ENCODE measurements at places on chromosomes 12 and 14. TPM values are rescaled to one million over a fixed set of nuclear protein-coding genes. Genes with fewer than 3 reads are reported as not detected.

The ADGRD1 gene
- 0.36 TPM for polyA plus RNA-seq

GRCh38 chr12:109752117-109753053 lies 38.8 kb downstream of the FAM222A start:
- DNase-seq = no peak

DNA sequence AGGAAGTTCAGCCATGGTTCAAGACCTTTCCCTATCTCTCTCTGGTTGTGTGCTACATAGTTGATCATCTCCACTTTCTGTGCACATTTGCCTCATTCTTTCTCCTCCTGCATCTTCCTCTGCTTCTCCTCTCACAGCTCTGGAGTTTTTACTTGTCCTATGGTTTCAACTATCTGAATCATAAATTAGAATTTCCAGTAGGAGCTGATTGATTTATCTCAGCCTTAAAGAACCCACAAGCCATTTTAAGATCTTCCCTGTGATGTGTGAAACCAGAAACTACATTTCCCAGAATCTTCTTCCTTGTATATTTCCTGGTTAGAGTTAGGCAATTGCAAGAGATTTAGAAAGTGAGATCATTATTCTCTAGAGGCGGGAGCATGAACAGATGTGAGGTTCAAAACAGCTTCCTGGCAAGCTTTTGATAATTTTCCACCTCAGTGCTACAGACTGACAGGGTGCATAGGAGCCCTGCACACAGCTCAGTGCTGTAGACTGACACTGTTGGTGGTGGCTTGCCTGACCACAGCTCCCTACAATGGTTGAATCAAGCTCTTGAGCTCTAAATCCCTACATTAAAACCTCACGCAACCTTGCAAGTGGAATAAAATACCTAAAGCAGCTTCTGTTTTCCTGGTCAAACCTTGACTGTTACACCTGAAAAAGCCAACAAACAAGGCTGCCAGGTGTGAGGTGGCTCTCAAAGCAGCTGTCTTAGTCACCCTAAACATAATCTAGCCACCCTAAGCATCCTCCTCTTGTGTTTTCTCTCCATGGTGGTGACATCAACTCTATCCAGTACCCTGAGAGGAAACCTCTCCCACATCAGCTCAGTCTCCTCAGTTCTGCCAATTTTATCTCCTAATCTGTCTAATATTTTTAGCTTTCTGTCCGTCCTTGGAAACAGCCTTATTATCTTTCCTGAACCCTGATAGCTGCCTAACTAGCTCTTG lies 21.5 kb upstream of the IFNG start:
- no peak for DNase-seq

- DNase-seq = no peak
These were observed 1.7 kb upstream of the APPL2 start for GRCh38 chr12:105237666-105238065.

DNA sequence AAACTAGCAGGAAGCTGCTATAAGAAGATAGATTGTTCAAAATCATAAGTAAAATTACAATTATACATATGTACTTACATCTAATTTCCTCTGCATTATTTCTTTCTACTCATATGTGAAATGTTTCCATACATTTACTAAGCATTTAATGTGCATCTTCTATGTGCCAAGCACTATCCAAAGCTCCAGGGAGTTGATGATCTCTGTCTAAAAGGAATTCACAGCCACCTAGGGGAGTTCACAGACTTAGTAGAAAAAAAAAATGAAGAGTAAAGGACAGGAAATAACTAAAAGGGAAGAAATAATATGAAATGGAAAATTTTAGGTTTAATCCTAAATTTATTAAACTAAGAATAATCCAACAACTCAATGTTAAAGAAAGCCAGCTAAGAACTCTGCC lies 91.7 kb downstream of the EFCAB11 start:
- DNase-seq = no peak

DNA sequence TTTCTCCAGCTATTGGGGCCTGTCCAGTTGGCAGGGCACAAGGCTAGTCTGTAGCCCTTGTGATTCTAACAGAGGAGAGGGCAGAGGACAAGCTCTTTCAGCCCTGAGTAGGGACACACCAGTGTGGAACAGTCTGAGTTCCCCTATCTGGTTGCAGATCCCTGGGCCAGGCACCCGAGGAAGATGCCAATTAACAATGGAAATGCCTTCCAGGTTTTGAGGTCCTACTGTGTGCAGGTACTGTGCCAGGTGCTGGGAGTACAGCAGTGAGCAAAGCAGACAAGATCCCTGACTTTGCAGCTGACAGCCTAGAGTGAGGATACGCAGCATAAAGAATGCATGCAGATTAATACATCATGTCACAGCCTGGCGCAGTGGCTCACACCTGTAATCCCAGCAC lies 17.1 kb downstream of the DTX1 start:
- no peak for DNase-seq

DNA sequence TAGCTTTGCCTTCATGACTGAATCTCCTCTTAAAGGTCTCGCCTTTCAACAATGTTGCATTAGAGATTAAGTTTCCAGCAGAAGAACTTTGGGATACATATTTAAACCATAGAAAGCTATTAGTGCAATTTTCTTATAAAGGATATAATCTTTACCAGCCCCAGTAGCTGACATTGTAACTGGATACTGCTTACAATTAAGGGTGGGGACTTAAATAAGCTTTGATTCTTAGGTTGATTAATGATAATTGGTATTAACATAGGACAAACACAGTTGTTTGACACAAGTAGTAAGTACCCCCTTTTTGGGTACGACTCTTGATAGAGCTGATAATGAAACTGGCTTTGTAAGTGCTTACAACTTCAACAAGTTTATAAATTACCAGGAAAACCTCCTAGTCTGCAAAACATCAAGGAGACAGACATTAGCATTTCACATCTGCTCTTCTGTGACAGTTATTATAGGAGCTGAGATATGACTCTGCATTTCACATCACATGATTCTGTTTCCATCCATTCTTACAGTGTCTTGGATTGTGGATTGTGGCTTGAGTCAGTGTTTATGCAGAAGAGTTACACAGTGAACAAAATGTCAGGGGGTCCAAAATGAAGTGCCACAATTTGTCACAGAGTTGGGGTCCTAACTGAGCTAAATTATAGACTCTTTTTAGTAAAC lies 249.1 kb upstream of the E2F7 start:
- DNase-seq = no peak

The CIROP gene
- polyA plus RNA-seq = not detected

GRCh38 chr14:80003138-80003537 lies 208.2 kb downstream of the DIO2 start:
- no peak for DNase-seq

DNA sequence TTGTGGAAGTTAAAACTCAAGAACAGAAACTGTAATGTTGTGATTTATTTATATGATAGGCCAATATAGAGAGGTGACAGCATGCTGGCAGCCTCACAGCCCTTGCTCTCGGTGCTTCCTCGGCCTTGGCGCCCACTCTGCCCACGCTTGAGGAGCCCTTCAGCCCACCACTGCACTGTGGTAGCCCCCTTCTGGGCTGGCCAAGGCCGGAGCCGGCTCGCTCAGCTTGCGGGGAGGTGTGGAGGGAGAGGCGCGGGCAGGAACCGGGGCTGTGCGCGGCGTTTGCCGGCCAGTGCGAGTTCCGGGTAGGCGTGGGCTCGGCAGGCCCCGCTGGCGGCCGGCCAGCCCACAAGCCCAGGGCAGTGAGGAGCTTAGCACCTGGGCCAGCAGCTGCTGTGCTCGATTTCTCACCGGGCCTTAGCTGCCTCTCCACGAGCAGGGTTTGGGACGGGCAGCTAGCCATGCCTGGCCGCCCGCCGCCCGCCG lies 65.8 kb upstream of the SLC8A3 start:
- no peak for DNase-seq

- no peak for DNase-seq
These were observed 7.6 kb downstream of the FCF1 start for GRCh38 chr14:74720526-74720925.

The PHETA1 gene
- 7.3 TPM for polyA plus RNA-seq

The MTA1 gene
- polyA plus RNA-seq = 89.8 TPM

- DNase-seq = no peak
These were observed 27.4 kb downstream of the EMP1 start for GRCh38 chr12:13223941-13224340.

GRCh38 chr14:43792980-43793379 lies 714.1 kb downstream of the FSCB start:
- DNase-seq = no peak

DNA sequence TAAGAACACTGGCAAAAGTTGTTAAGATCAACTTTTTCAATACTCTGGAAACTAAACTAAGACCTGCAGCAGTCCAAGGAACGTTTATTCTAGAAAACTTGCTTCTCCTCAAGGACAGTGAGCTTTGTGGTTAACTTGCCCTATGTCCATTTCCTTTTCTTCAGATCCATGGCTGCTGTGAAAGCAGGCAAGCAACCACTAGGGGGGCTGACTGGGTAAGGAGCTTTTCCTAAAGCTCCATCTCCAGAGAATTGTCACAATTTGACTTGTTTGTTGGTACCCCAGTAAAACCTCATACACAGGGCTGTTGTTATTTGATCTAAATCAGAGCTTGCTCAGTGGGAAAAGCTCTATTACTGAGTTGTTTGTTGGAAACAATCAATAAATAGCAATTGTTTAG lies 10.1 kb upstream of the RPL10L start:
- DNase-seq = no peak

The NEUROD4 gene
- not detected for polyA plus RNA-seq

GRCh38 chr12:54261815-54262402 lies 18.0 kb downstream of the CBX5 start:
- DNase-seq = no peak

DNA sequence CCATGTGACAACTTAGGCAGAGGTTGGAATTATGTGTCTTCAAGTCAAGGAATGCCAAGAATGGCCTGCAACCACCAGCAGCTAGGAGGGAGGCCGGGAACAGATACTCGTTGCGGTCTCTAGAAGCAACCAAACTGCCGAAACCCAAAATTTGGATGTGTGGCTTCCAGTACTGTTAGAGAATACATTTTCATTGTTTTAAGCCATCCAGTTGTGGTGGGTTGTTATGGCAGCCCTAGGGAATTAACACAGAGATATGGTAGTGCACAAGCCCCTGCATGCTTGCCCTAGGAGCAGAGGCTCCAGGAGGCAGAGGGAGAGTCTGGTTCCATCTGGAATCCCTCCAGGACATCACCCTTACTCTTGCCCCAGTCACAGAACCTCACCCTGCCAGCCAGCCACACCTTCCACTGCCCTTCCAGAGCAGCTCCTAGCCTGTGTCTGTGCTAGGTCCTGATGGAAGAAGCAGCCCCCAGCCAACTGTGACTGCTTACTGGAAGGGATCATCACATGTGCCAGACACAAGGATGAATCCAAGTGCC lies 19.5 kb downstream of the PITPNM2 start:
- DNase-seq = no peak

The MOK gene
- polyA plus RNA-seq = 25.1 TPM

GRCh38 chr12:53842686-53843085 lies 90.9 kb upstream of the CISTR start:
- no peak for DNase-seq

- peak; percentile 56 for DNase-seq
These were observed 5.5 kb upstream of the HDAC7 start for GRCh38 chr12:47825173-47825639.

The CD9 gene
- 116 TPM for polyA plus RNA-seq

DNA sequence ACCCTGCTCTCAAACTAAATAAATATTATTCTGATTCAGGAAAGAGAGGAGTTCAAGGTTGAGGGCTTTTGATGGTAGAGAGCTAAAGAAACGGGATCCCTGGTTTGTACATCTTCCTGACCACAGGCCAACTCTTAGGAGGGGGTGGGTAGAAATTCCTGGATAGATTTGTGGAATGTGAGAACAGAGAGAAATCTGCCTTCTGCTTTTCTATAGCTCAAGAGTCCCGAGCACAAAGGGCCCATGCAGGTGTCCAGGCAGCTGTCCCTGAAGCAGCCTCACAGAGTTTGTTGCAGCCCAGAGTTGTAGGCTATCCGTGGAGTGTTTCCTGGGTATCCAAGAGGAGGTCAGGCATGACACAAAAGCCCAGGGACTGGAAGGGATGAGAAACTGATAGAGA lies 198.6 kb downstream of the BCAT1 start:
- DNase-seq = no peak

The FOXA1 gene
- polyA plus RNA-seq = 5.9 TPM

GRCh38 chr14:94893411-94894160 lies 123.7 kb upstream of the GSC start:
- no peak for DNase-seq

The SYT1 gene
- 14.3 TPM for polyA plus RNA-seq

All from A549 (cell line).